ENCODE measurements at places on chromosomes 12 and 14.

GRCh38 chr14:103539056-103539825 lies 10.2 kb downstream of the TRMT61A start:
- H3K27ac ChIP-seq = no peak overlapping the region
- H3K36me3 ChIP-seq = no peaks in the 10 kb centered on the region
- peaks cover 4% of the 10 kb centered on the region for H3K4me1 ChIP-seq
- no peaks in the 10 kb centered on the region for H3K27me3 ChIP-seq
- no peak overlapping the region for H3K4me3 ChIP-seq
- no peak for DNase-seq

GRCh38 chr14:103198131-103199105 lies 75.2 kb downstream of the TNFAIP2 start:
- H3K4me3 ChIP-seq = no peak overlapping the region
- H3K27ac ChIP-seq = peak overlapping the region; percentile 4
- no peak for DNase-seq
- H3K27me3 ChIP-seq = peaks cover 39% of the 10 kb centered on the region
- H3K4me1 ChIP-seq = no peaks in the 10 kb centered on the region

- no peaks in the 10 kb centered on the region for H3K27me3 ChIP-seq
- DNase-seq = peak; percentile 2
- peaks cover 2% of the 10 kb centered on the region for H3K4me1 ChIP-seq
- no peaks in the 10 kb centered on the region for H3K36me3 ChIP-seq
- no peak overlapping the region for H3K4me3 ChIP-seq
Measured at GRCh38 chr14:100580316-100581227, 6.6 kb downstream of the BEGAIN start.

GRCh38 chr12:57219205-57219992 lies 2.8 kb downstream of the NXPH4 start:
- no peak for DNase-seq
- H3K36me3 ChIP-seq = peaks cover 24% of the 10 kb centered on the region
- no peak overlapping the region for H3K4me3 ChIP-seq
- no peak overlapping the region for H3K27ac ChIP-seq

- H3K36me3 ChIP-seq = no peaks in the 10 kb centered on the region
- no peak overlapping the region for H3K27ac ChIP-seq
- no peaks in the 10 kb centered on the region for H3K4me1 ChIP-seq
- DNase-seq = no peak
Measured at GRCh38 chr12:58372298-58372697, 430.9 kb downstream of the ATP23 start.

GRCh38 chr14:102999227-102999895 lies 58.0 kb downstream of the CDC42BPB start:
- peaks cover 3% of the 10 kb centered on the region for H3K4me1 ChIP-seq
- no peaks in the 10 kb centered on the region for H3K36me3 ChIP-seq
- H3K4me3 ChIP-seq = no peak overlapping the region
- no peak overlapping the region for H3K27ac ChIP-seq
- no peaks in the 10 kb centered on the region for H3K27me3 ChIP-seq

GRCh38 chr12:119748497-119748896 lies 80.6 kb downstream of the PRKAB1 start:
- H3K27ac ChIP-seq = no peak overlapping the region
- DNase-seq = no peak
- H3K36me3 ChIP-seq = peaks cover 2% of the 10 kb centered on the region

- H3K27ac ChIP-seq = no peak overlapping the region
- DNase-seq = no peak
- H3K27me3 ChIP-seq = no peaks in the 10 kb centered on the region
- no peak overlapping the region for H3K4me3 ChIP-seq
- H3K4me1 ChIP-seq = no peaks in the 10 kb centered on the region
Measured at GRCh38 chr12:25883026-25883916, 75.2 kb upstream of the RASSF8 start.

- peak overlapping the region; percentile 70 for H3K27ac ChIP-seq
- peaks cover 8% of the 10 kb centered on the region for H3K36me3 ChIP-seq
- no peaks in the 10 kb centered on the region for H3K27me3 ChIP-seq
- DNase-seq = no peak
- H3K4me1 ChIP-seq = peaks cover 27% of the 10 kb centered on the region
- no peak overlapping the region for H3K4me3 ChIP-seq
Measured at GRCh38 chr12:31300341-31300740, 25.6 kb downstream of the SINHCAF start.

DNA sequence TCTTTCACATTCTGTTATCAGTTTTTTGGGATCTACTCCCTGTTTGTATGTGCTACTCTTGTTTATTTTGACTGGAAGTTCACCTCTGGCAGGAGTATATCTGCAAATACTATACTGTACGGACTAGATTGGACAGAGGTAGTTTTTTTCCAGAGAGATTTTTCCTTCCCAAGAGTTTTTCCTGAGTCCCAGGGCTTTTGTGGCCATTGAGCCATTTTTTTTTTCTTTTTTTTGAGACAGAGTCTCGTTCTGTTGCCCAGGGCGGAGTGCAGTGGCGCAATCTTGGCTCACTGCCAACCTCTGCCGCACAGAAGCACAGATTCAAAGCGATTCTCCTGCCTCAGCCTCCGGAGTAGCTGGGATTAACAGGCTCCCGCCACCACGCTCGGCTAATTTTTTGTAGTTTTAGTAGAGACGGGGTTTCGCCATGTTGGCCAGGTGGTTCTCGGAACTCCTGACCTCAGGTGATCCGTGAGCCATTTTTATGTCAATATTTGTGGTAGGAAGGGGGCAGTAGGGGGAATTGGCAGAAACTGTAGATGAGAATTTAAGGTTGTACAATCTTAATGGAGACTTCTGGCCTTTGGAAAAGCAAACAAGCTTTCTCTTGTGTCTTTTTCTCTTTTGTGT lies 19.4 kb downstream of the KTN1 start:
- no peak for DNase-seq
- no peaks in the 10 kb centered on the region for H3K27me3 ChIP-seq
- peaks cover 15% of the 10 kb centered on the region for H3K4me1 ChIP-seq
- no peak overlapping the region for H3K4me3 ChIP-seq

DNA sequence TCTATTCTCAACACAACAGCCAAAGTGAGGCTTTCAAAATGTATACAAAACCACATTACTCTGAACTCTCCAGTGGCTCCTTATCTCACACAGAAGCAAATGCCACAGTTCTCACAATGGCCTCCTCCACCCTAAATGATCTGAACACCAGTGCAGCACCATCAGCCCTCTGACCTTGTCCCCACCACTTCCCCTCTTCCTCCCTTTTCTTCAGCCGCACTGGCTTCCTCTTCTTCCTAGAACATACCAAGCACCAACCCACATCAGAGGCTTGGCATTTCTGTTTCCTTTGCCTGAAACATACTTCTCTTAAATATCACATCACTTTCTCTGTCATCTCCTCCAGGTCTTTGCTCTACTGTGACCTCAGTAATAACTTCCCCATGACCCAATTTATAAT lies 66.3 kb downstream of the GPR135 start:
- peak overlapping the region; percentile 13 for H3K4me3 ChIP-seq
- no peak for DNase-seq
- no peak overlapping the region for H3K27ac ChIP-seq
- H3K27me3 ChIP-seq = no peaks in the 10 kb centered on the region
- H3K4me1 ChIP-seq = peaks cover 8% of the 10 kb centered on the region

GRCh38 chr14:104657101-104657524 lies 32.3 kb upstream of the INF2 start:
- H3K4me1 ChIP-seq = peaks cover 4% of the 10 kb centered on the region
- no peaks in the 10 kb centered on the region for H3K36me3 ChIP-seq
- no peak for DNase-seq
- no peak overlapping the region for H3K27ac ChIP-seq
- no peak overlapping the region for H3K4me3 ChIP-seq

GRCh38 chr12:125280482-125281377 lies 215.5 kb downstream of the AACS start:
- H3K4me1 ChIP-seq = peaks cover 4% of the 10 kb centered on the region
- no peak for DNase-seq
- H3K27ac ChIP-seq = no peak overlapping the region
- H3K27me3 ChIP-seq = peaks cover 37% of the 10 kb centered on the region
- H3K36me3 ChIP-seq = no peaks in the 10 kb centered on the region
- no peak overlapping the region for H3K4me3 ChIP-seq

GRCh38 chr12:45675534-45675933 lies 54.0 kb upstream of the ARID2 start:
- no peak for DNase-seq
- peaks cover 2% of the 10 kb centered on the region for H3K4me1 ChIP-seq
- no peak overlapping the region for H3K4me3 ChIP-seq
- no peaks in the 10 kb centered on the region for H3K36me3 ChIP-seq
- H3K27ac ChIP-seq = no peak overlapping the region

GRCh38 chr12:69821456-69822159 lies 3.4 kb upstream of the MYRFL start:
- no peaks in the 10 kb centered on the region for H3K36me3 ChIP-seq
- H3K27me3 ChIP-seq = peaks cover 6% of the 10 kb centered on the region
- no peak for DNase-seq
- H3K4me3 ChIP-seq = no peak overlapping the region

DNA sequence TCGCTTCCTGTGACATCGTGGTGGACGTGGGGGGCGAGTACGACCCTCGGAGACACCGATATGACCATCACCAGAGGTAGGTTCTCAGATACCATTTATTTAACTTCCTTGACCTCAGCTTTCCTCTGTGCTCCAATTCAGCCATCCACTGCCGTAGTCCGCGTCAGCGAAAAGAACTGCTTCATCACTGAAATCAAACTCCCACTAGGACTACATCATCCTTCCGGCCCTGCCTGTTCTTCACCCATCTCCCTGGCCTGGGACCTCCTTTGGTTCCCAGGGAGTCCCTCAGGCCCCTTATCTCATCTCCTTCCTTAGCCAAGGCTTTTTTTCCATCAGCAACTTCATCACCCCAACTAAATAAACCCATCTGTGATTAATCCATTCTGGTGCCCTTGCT lies 692 bp downstream of the MYG1 start:
- H3K27ac ChIP-seq = peak overlapping the region; percentile 98
- H3K27me3 ChIP-seq = no peaks in the 10 kb centered on the region
- peak overlapping the region; percentile 99 for H3K4me3 ChIP-seq
- DNase-seq = no peak

DNA sequence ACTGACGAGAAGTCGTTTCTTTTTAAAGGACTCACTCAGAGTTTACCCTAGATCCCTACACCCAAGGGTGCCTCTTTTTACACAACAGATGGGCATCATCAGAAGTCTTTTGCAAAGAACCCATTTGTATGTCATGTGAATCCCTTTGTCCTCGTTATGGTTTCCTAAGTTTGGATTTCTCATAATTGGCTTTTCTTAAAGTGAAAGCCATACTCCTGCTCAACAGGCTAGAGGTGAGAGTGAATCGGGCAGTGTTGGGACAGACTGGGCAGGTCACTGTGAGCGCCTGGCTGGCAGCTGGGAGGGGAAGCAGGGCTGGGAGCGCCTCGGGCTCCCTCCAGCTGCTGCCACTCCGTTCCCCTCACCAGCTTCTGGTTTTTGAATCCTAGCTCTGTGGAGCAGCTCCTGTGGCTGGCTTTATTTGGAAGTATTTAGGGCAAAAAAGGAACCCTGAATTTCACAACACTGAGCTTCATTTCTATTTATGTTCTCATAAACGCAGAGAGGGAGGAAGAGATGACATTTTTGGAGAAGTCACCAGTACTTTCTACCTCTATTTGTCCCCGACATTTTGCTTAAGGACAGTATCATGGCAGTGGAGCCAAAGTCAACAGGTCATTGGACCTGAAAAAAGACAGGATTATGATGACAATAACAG lies 63.8 kb upstream of the ACTN1 start:
- H3K4me3 ChIP-seq = no peak overlapping the region
- no peaks in the 10 kb centered on the region for H3K36me3 ChIP-seq
- no peak overlapping the region for H3K27ac ChIP-seq

DNA sequence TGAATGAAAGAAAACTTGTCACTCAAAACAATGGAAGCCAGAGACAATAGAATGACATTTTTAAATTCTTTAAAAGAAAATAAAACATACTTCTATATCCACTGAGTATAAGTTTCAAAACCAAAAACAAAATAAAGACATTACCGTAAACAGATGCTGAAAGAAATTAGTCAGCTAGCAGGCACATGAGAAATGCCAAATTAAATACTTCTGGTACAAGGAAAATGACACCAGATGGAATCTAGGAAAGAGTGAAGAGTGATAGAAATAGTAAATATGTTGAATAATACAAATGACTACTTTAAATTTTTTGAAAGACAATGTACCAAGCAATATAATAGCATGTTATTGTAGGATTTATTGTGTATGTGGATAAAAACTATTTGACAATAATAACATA lies 23.8 kb downstream of the PIK3C2G start:
- DNase-seq = no peak
- no peak overlapping the region for H3K27ac ChIP-seq
- no peaks in the 10 kb centered on the region for H3K27me3 ChIP-seq
- no peaks in the 10 kb centered on the region for H3K36me3 ChIP-seq
- H3K4me3 ChIP-seq = no peak overlapping the region
- H3K4me1 ChIP-seq = no peaks in the 10 kb centered on the region

DNA sequence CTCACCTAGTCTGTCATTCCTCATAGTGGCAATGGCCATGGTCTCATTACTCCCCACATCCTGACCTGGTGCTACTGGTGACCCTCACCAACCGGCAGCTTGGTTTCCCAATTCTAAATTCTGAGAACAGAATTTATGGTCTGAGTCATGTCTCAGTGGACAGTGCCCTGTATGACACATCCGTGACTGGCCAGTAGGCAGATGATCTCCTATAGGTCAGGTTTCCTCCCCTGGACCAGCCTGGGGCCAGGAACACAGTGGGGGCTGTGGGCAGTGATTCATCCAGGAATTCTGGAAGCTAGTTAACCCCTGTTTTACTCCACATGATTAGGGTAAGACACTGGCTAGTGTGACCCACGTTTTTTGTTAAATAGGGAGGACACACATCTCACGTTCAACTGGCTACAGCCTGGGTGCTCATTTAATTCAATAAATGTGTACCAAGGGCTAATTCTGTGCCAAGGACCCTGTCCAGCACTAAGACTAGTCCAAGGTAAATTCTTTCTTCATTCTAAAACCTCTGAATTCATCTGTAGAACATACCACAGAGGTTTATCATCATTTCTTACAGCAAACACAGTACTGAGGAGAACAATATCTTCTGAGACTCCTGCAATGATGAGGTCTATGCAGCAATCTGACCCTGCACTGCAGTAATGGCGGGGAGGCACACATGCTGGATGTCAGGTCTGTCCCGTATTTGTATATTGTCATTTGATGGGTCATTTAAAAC lies 249.6 kb upstream of the TBX3 start:
- no peak for DNase-seq
- no peak overlapping the region for H3K4me3 ChIP-seq
- no peak overlapping the region for H3K27ac ChIP-seq
- H3K27me3 ChIP-seq = no peaks in the 10 kb centered on the region
- H3K36me3 ChIP-seq = no peaks in the 10 kb centered on the region

- no peaks in the 10 kb centered on the region for H3K27me3 ChIP-seq
- no peak for DNase-seq
- H3K4me3 ChIP-seq = no peak overlapping the region
- H3K36me3 ChIP-seq = no peaks in the 10 kb centered on the region
- no peaks in the 10 kb centered on the region for H3K4me1 ChIP-seq
- H3K27ac ChIP-seq = no peak overlapping the region
Measured at GRCh38 chr14:42750771-42751170, 1144.1 kb downstream of the LRFN5 start.

GRCh38 chr14:94545131-94545841 lies 16.0 kb upstream of the SERPINA4 start:
- DNase-seq = no peak
- no peaks in the 10 kb centered on the region for H3K36me3 ChIP-seq
- no peaks in the 10 kb centered on the region for H3K4me1 ChIP-seq
- no peak overlapping the region for H3K27ac ChIP-seq

GRCh38 chr14:54776361-54777001 lies 126.1 kb downstream of the GCH1 start:
- H3K4me1 ChIP-seq = peaks cover 23% of the 10 kb centered on the region
- peak overlapping the region; percentile 51 for H3K27ac ChIP-seq
- DNase-seq = no peak
- no peaks in the 10 kb centered on the region for H3K27me3 ChIP-seq

Data from T-helper 17 cell (primary cell).